ENCODE measurements at places on chromosomes 2 and 18.

- DNase-seq: no peak
Observed at GRCh38 chr2:182824056-182824766, 42.2 kb downstream of the FRZB start.

DNA sequence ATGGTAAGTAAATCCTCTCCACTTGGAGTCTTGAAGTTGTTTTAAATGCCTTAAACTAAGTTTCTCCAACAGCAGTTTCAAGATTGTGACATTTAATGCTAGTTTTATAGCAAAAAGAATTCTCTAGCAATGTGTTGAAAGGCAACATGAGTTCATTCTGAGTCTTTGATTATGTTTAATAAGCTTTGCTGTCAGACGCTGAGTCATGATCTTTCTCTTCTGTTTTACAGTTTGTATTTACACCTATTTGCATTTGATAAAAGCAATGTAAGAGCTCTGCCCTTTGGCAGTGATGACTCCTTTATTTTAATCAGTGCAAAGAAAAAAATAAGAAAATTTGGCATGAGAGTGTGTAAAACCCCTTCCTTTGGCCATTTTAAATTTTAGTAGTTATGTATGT lies 497.7 kb downstream of the STK39 start:
- DNase-seq: no peak

DNA sequence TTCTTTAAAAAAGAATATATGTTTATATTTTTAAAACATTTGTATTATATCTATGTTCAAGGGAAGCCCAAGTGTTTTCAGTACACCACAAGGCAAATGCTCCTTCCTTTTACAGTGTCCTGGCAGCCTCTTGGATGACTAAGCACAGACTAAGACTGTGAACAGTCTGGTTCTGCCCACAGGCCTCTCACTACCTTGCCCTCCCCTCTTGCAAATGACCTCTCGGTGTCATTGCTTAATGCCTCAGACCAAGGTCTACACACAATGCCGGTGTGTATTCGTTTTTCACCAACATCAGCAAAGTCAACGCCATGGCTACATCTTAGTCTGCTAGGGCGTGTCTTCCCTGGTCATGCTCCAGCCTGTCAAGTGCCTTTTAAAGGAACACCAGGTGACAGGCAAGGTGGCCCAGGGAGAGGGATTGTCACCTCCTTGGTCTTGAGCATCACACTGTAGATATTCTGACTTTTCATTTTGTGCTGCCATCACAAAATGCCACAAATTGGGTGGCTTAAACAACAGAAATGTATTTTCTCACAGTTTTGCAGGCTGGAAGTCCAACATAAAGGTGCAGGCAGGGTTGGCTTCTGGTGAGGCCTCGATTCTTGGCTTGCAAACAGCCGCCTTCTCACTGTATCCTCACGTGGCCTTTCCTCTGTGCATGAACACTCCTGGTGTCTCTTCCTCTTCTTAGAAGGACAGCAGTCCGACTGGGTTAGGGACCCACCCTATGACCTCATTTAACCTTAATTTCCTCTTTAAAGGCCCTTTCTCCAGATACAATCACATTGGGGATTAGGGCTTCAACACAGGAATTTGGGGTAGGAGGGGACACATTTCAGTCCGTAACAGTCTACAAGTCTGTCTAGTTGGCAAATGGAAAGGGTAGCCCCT lies 266.5 kb downstream of the KLHL29 start:
- DNase-seq: no peak

- no peak for DNase-seq
Observed at GRCh38 chr2:235752846-235753245, 259.0 kb downstream of the AGAP1 start.

DNA sequence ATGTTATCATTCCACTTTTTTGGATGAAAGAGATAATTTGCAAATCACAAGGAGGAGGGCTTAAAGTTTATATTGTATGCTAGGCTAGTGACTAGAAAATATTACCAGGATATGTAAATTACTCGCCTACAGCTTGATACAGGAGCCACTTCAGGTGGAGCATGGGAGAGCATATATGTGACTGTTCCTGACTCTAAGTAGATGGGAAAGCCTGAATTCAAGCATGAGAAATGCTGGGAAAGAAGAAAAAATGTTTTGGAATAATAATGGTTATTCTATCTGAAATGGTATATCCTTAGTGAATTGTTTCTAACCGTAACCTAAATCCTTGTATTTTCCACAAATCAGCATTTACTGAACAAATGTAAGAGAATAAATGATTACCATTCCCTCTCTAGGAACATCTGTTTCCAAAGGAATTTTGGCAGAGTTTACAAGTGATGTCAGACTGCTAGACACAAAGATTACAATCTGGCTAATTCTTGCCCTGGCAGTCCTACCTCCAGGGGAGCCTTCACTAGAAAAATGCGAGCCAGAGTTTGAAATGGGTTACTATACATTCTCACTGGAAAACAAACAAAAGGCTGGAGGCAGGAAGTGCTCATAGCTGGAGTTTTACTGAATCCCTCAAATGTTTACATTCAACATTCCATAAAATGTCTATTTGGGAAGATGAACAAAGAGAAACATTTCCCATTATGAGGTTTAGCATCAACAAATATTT lies 129.4 kb upstream of the MAPRE2 start:
- DNase-seq: no peak

DNA sequence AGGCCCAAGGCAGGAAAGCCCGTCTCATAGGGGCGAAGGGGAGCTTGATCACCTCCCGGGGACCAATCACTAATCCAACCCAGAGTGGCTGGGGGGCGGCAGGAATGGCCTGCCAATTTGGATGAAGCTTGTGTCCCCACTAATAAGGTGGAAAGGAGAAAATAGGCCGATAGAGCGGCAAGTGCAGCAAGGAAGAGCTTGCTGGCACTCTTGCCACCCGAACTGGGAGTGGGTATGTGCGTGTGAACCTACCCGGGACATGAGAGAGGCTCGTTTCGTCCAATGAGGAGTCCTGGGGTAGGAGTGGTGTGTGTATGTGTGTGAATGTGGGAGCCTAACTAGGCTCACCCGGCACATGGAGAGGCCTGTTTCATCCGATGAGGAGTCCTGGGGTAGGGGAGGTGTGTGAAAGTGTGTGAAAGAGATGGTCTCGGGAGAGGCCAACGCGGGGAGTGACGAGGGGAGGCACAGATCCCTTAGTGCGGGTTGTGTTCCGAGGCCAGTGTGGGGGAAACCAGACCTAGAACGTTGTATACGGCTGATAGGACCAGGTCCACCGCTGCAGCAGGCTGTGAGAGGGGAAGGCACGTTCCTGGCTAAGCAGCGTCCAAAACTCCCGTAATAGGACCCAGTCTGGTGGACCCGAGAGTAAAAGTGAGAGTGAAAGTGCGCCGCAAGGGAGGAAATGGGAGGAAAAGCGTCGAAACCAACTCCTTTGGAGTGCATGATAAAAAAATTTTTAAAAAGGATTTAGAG lies 47.1 kb upstream of the SELENOI start:
- DNase-seq: peak; percentile 42

GRCh38 chr2:236562434-236562833 lies 7.2 kb upstream of the ACKR3 start:
- DNase-seq: no peak

DNA sequence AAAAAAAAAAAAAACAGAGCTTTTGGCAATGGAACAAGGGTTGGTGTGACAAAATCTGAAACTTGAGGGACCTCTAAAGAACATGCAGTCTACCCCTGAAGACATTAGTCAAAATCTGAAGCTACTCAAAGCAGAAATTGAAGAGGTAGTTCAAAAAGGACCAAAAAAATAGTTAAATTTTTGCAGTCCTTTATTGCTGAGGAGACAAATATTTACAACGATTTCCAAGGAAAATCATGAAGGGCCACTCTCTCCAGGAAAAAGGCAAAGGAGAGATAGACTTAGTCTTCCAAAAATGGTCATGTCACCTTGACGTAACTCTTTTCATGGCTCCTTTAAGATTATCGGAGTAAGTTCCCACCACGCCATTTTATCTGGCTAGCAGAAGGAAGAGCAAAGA lies 452.0 kb downstream of the XIRP2 start:
- no peak for DNase-seq

DNA sequence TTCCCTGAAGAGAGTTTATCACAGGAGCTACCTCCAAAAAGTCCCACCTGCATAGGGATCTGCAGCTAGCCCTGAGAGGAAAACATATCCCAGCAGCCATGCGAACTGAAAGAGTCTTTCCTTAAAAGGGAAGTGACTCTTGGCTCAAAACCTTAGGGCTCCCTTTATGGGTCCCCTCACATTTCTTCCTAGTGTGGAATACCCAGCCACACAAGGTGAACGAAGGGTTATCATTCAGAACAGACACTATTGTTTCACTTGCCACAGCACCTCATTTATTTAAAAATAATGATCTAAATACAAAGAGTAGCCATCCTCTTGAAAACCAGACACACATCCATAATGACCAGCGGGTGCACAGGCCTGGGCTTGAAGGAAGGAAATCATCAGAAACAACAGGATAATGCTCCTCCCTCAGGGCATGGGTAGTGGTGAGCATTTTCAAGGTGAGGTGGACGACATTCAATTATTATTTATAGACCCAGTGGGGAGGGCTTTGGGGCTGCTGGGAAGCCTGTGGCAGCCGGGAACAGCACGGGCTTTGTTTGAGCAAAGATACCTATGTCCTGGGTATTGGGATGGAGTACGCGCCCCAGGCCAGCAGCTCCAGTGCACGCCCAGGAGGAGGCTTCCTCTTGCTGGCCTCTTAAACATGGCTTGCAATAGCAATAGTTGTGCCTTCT lies 119.0 kb upstream of the ITGA6 start:
- no peak for DNase-seq

DNA sequence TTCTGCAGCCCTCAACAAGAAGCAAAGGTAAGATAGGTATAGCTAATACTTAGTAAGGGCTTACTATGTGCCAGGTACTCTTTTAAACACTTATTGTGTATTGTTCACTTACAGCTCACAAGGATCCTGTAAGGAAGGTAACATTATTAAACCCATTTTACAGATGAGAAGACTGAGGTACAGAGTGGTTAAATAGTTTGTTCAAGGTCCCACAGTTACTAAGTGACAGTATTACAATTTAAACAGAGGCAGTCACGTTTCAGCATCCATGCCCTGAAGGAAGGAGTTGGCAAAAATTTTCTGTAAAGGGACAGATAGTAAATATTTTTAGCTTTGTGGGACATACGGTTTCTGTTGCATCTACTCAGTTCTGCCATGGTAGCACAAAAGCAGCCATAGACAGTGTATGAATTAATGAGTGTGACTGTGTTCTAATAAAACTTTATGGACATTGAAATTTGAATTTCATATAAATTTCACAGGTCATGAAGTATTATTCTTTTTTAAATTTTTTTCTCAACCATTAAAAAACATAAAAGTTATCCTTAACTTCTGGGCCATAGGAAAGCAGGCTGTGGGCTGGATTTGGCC lies 75.7 kb downstream of the LTBP1 start:
- DNase-seq: no peak

- no peak for DNase-seq
Observed at GRCh38 chr2:221412978-221413377, 159.1 kb downstream of the EPHA4 start.

DNA sequence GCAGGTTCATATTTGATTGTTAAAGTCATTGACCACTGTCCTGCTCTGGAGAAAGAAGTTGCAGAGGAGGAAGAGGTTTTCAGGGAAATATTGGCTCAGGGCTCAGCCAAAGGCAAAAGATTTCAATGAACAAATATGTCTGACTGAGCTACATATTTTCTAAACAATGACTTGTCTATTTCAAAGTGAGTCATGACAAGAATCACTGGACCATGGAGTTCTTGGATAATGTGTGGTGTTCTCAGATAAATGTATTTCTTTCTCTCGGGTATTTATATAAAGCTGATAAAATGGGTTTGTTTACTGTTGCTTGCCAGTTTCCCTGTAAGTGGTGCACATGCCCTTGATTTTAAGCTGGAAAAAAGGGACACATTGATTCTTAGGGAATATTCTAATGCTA lies 34.3 kb upstream of the RMP24 start:
- DNase-seq: no peak

- DNase-seq: no peak
Observed at GRCh38 chr2:1300284-1300683, 113.0 kb upstream of the TPO start.

DNA sequence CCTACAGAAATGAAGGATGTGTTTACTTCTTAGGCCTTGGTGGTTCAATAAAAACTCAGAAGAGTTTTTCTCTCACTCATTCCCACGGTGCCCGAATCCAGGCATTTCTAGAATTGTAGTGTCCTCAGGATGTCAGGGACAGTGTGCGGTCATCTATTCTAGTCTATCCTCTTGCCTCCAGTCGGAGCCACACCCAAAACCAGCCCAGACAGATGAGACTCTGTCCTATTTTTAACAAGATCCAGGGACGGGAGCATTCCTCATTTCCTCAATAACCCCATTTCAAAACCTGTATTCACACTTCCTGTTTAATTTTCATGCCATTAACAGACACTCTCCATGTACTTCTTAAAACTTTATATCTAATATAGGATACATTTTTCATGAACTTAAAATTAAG lies 11.6 kb upstream of the RBMS1 start:
- no peak for DNase-seq

DNA sequence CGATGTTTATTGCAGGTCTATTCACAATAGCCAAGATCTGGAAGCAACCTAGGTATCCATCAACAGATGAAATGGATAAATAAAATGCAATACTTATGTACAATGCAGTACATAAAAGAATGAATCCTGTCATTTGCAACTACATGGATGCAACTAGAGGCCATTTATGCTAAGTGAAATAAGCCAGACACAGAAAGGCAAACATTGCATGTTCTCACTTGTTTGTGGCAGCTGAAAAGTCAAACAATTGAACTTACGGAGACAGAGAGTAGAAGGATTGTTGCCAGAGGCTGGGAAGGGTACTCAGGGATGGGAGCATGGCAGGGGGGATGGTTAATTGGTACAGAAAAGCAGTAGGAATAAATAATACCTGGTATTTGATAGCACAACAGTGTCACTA lies 563.9 kb downstream of the TMX3 start:
- no peak for DNase-seq

DNA sequence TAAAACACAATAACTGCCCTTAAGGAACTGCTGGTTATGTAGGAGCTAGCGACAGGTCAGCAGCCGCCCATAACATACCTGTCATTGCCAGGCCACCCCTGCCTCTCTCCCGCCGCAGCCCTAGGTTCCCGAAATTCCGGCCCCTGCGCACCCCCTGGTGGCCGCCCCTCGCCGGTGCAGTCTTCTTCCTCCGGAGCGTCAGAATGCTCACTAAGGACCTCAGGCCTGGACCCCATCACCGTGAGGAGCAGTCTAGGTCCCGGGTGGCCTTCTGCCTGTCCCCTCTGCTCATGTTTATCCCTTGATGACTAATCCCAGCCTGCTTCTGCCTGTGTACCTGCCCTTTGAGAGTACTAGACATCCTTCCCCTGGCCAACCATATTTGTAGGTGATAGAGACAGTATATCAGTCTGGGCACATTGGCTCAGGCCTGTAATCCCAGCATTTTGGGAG lies 115.7 kb upstream of the SLC1A4 start:
- peak; percentile 86 for DNase-seq

- DNase-seq: no peak
Observed at GRCh38 chr18:77006305-77007175, 126.0 kb downstream of the MBP start.

- DNase-seq: no peak
Observed at GRCh38 chr2:108220191-108220590, 19.6 kb upstream of the SULT1C3 start.

GRCh38 chr2:40317046-40317445 lies 134.8 kb downstream of the SLC8A1 start:
- DNase-seq: no peak

GRCh38 chr2:29841386-29842004 lies 79.9 kb downstream of the ALK start:
- DNase-seq: no peak

GRCh38 chr18:36448384-36449290 lies 151.1 kb downstream of the FHOD3 start:
- DNase-seq: no peak

Measured in activated B cell treated with CpG ODN at 0.5 μM for 24 hours (primary cell).